Breast epithelium (tissue), 4 donors: ENCODE measurements at places on chromosomes 1 and 21. TPM values are rescaled to one million over a fixed set of nuclear protein-coding genes. Genes with fewer than 3 reads are reported as not detected.

The OXCT2 gene
- 0.32 TPM for total RNA-seq

The CGN gene
- total RNA-seq, result 0.16 TPM

The TTLL7 gene
- total RNA-seq, result 10.8 TPM

GRCh38 chr1:241391926-241392710 lies 35.1 kb upstream of the RGS7 start:
- H3K36me3 ChIP-seq, result no peaks in the 10 kb centered on the region
- no peaks in the 10 kb centered on the region for H3K27me3 ChIP-seq
- no peak overlapping the region for H3K27ac ChIP-seq
- no peak overlapping the region for H3K4me3 ChIP-seq

GRCh38 chr1:94530373-94530878 lies 11.1 kb downstream of the F3 start:
- H3K27ac ChIP-seq, result no peak overlapping the region
- H3K4me1 ChIP-seq, result no peaks in the 10 kb centered on the region
- DNase-seq, result no peak
- H3K4me3 ChIP-seq, result no peak overlapping the region
- H3K36me3 ChIP-seq, result no peaks in the 10 kb centered on the region
- H3K27me3 ChIP-seq, result no peaks in the 10 kb centered on the region

GRCh38 chr1:163205513-163205912 lies 2.8 kb upstream of the RGS5 start:
- H3K4me1 ChIP-seq, result no peaks in the 10 kb centered on the region
- H3K36me3 ChIP-seq, result no peaks in the 10 kb centered on the region
- H3K4me3 ChIP-seq, result no peak overlapping the region
- no peaks in the 10 kb centered on the region for H3K27me3 ChIP-seq
- no peak for DNase-seq
- H3K27ac ChIP-seq, result no peak overlapping the region

DNA sequence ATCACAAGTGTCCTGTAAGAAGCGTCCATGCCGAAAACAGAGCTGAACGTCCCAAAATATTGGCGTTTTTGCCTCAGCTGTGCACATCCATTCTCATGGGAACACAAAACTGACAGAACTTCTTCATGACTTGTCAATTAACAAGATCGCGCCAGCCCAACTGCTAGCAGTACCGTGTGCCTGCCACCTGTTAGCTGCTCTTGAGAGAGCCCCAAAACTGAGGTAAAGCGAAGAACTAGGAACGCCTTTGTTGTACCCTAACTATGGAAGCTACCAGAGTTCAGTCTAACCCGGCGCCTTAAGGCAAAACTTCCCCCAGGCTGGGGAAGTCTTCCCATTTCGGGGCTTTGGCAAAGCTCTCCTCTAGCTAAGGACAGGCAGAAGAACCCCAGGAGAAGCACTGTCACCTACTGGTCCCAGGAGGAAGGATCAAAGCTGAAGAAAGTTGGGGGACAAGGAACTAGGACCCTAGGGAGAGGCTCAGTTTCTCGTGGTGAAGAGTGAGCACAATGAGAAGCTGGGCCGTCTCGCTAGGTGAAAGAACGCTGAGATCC lies 719 bp downstream of the EYA3 start:
- no peak for DNase-seq
- H3K36me3 ChIP-seq, result no peaks in the 10 kb centered on the region
- H3K4me3 ChIP-seq, result peak overlapping the region; percentile 93
- no peaks in the 10 kb centered on the region for H3K27me3 ChIP-seq

DNA sequence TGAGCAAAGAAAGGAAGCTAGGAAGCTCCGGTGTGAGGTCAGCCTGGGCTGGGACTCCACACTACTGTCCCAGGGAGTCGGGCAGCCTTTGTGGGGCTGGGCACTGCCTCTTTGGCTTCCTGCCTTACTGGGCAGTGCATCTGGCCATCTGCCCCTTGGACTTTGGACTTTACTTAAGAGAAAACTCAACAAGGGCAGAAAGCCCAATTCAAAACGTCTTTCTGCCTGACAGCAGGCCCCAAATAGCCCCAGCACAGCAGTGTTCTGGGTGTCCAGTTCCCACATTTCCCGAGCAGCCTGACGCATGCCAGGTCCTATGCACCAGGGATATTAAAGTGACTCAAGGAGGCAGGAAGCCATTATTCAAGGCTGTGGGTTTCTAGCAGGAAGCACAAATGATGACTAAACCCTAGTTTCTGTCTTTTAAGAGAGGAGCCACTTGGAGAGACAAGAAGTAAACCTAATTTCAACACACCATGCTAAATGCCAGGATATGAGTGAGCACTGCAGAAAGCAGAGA lies 37.9 kb upstream of the EDEM3 start:
- H3K4me1 ChIP-seq, result no peaks in the 10 kb centered on the region
- no peaks in the 10 kb centered on the region for H3K27me3 ChIP-seq
- H3K36me3 ChIP-seq, result no peaks in the 10 kb centered on the region
- peak overlapping the region; percentile 56 for H3K27ac ChIP-seq

DNA sequence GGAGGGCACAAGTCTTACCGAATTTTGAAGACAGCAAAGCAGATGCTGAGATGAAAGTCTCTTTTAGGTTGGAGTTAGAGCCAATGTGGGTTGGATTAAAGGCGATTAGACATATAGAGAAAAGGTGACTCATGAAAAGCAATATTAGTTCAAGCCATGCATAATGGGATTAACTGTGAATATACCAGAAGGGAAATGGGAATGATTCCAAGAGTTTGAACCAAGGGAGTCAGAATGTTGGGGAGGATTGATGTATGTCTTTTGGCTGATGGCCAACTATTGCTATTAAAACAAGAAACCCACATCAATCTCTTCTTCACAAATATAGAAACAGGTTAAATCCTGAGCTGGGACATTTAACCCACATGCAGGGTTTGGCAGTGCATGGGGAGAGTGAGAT lies 1.2 kb downstream of the HMGCS2 start:
- H3K27me3 ChIP-seq, result no peaks in the 10 kb centered on the region
- no peaks in the 10 kb centered on the region for H3K36me3 ChIP-seq
- no peak for DNase-seq
- H3K4me1 ChIP-seq, result no peaks in the 10 kb centered on the region
- no peak overlapping the region for H3K27ac ChIP-seq
- no peak overlapping the region for H3K4me3 ChIP-seq

GRCh38 chr1:35173491-35173890 lies 19.5 kb downstream of the SFPQ start:
- H3K36me3 ChIP-seq, result peaks cover 9% of the 10 kb centered on the region
- H3K4me1 ChIP-seq, result no peaks in the 10 kb centered on the region
- no peak overlapping the region for H3K27ac ChIP-seq
- no peak overlapping the region for H3K4me3 ChIP-seq
- H3K27me3 ChIP-seq, result no peaks in the 10 kb centered on the region
- no peak for DNase-seq
